ENCODE measurements at places on chromosomes 6 and 20.

DNA sequence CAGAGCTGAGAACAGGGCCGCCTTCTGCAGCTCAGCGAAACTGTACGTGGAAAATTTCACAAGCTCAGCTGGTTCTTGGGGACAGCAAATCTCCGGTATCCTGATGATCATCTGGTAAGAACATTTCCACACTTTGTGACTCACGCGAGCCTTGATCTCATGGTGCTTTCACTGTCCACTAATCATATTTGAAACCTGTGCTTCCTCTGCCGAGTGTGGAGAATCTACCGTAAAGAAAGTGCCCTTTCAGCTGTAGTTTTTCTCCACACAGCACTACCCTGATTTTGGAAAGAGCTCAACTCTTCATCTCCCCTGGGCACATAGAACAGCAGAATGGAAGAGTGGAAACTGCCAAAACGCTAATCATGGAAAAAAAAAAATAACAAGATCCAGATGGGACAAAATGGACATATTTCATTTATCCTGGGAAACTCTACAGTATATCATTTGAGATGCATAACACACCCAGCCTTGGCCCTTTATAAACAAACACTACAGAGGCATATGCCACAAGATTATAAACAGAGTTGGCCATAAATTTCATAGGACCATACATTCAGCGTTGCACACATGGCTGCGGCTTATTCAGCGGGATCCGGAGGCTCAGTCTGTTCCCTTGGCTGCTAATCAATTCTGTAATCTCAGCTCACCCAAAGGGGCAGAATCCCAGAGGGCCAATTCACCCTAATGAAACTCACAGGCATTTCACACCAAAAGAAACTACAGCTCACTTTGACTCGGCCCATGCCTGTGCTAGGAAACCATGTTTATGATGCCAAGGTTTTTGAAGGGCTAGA is 434.5 kb downstream of the HDGFL1 start:
- peak; percentile 85 for DNase-seq

DNA sequence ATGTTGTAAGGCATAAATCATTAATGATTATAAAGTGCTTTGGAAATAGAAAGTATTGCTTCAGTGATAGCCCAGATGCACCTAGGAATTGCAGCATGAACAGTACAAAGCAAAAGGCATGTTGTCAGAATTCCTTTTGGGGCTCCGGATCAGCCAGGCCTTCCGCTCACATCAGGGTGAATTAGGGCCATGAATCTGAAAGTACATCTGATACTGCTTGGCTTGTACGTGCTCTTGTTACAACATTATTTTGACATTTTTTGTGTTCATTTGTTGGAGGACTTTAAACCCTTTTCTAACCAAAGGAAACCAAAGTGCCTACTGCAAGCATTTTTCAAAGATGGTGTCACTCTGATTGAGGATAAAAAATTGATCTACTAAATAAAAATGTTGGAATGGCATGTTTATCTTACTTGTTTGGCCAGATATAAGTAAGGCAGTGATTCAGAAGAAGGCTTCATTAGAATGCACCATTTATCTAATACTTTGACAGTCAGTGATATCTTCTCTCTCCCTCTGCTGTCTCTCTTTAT is 1005.6 kb upstream of the FLRT3 start:
- peak; percentile 7 for DNase-seq

- no peak for DNase-seq
These were observed 69.3 kb downstream of the FAM50B start for GRCh38 chr6:3918469-3918868.

DNA sequence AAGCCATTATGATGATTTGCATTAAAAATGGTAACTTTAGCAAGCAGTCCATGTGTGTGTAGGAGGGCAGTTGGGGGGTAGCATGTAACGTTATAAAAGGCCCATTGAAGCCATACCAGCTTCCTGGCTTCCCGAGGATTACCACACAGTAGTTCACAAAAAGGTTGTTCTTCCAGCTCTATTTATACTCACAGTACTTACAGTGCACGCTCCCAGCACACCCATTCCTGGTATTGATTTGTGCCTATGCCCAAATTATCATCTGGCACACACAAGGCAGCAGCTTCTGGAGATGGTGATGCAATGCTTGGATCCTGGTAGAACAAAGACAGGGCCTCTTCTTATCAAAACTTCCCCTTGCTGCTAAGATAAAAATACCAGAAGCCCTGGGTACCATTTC is 436.8 kb downstream of the HAO1 start:
- DNase-seq: no peak

- no peak for DNase-seq
These were observed 4.2 kb downstream of the SCML4 start for GRCh38 chr6:107819964-107820337.

- DNase-seq: no peak
These were observed 97.4 kb downstream of the SNX5 start for GRCh38 chr20:17871181-17871580.

DNA sequence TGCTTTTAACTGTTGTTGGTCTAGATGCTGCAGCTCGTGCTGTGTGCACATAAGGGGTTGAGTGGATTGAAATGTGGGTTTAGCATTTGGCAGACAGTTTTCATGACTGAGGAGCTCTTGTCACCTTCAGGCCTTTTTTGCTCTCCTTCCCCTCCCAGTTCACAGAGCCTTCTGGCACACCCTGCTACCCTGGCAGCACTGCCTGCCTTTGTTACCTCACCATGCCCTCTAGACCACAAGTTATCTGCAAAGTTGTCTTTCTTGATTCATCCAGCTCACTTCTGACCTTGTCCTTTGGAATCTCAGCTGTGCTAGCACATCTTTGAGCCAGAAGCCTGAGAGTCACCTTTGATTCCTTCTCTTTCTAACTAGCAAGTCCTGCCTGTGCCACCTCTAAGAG is 348.9 kb upstream of the ZFP64 start:
- DNase-seq: no peak

DNA sequence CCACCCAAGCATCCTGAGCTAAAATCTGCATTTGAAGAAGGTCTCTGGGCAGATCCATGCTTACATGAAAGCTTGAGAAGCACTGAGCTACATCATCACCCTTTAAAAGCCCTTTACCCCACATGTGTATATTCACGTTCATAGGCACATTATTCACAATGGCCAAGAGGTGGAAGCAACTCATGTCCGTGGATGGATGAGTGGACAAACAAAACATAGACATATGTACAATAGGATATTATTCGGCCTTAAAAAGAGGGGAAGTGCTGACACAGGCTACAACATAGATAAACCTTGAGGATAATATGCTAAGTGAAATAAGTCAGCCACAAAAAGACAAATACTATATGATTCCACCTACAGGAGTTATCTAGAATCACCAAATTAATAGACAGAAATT is 17.6 kb downstream of the ADGRF5 start:
- no peak for DNase-seq

- no peak for DNase-seq
These were observed 494.1 kb downstream of the PREX1 start for GRCh38 chr20:48333707-48334106.

- no peak for DNase-seq
These were observed 723 bp upstream of the IFT52 start for GRCh38 chr20:43590036-43590391.

DNA sequence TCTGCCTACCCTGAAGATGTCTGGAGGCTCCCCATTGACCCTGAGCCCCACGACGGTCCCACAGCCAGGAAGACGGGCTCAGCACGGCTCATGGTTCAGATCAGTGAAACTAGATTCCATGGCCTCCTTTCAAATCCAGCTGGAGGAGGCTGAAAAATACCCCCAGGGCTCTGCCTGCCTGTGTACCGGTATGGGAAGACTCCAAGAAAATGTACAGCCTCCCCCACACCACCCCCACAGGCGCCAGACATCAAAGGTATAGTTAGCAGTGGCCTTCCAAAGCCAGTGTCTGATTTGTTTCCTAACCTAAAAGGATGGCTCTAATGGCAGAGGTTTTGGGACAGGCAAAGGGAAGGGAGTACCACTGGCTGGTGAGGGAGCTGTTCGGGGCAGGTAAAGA is 86.2 kb upstream of the SNAP25 start:
- DNase-seq: no peak

DNA sequence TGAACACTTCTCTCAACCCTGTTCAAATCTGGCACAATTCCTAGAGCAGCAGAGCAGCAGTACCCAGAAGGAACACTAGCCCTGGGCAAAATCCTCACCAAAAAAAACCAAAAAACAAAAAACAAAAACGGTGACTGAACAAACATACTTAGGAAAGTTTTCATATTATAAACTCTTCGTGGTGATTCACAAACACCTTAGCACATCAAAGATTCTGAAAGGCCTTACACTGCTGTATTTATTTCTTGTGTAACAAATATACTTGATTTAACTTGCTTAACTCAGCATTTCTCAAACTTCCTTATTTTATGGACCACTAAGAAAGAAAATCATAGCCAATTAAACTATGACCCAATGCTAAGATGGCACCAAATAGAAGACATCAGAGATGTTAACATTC is 57.8 kb upstream of the RREB1 start:
- DNase-seq: no peak

DNA sequence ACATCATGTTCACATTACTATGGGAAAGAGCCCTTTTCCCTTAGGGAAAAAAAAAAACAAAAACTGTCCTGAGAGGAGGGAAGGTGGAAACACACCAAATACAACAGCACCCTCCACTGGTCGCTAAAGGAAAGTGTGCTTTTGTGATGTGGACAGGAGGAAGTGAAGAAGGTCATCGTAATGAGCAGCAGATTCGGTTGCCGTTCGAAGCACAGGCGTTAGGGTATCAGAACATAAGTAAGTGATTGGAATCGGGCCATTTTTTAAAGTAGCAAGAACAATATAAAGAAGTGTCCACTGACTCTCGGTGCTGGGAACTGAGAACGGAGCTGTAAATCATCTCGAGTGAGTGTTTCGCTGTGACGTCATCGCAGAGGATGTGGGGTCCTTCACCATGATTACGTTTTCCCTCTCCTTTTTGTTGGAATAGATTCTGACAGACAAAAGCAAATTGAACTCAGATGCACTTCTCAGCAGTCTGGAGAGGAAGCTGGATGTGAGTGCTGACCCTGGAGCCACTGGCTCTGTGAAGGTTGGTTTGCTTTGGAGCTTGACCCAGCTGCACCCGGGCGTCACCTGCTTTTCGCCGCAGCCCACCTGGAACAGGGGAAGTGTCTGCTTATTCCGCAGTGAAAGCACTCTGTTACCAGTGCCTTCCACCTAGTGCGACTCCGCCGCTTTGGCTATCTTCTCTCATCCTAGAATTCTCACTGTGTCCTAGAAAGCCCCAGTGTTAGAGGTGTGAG is 203.6 kb upstream of the GMDS start:
- DNase-seq: peak; percentile 36

- DNase-seq: no peak
These were observed 90.1 kb downstream of the ANKRD60 start for GRCh38 chr20:58138395-58138794.

DNA sequence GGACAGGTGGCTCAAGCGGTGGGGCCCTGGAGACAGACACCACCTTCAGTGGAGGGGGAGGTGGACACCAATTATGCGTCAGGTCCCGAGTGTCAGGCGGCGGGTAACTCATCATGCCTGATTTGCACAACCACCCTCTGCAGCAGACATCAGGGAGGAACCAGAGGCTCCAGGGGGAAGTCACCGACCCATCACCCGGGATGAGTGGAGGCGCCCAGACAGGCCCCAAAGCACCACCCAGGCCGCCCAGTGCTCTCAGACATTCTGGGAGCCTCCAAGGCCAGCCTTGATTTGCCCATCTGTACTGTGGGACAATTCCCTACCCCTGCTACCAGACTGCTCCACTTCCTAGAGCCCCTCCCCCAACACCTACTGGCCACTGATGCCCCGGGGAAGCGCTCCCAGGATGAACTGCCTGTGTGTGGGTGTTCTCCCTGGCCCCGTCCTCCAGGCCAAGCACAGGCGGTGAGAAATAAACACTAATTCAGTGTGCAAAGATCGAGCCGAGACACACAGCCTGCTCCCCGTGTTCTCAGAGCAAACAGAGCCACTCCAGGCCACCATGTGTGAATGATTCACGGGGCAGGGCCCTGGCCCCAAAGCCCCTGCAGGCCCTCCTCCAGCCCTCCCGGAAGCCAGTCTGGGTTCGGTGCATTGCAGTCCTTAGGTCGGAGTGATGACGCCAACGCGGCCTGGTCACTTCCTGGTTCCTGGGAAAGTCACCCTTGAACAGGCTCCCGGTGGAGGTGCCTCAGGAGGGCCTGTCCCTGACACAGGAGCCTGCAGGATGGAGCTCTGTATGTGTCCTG is 107.2 kb downstream of the ASXL1 start:
- DNase-seq: no peak

GRCh38 chr6:53827531-53827930 is 32.7 kb downstream of the LRRC1 start:
- DNase-seq: no peak

DNA sequence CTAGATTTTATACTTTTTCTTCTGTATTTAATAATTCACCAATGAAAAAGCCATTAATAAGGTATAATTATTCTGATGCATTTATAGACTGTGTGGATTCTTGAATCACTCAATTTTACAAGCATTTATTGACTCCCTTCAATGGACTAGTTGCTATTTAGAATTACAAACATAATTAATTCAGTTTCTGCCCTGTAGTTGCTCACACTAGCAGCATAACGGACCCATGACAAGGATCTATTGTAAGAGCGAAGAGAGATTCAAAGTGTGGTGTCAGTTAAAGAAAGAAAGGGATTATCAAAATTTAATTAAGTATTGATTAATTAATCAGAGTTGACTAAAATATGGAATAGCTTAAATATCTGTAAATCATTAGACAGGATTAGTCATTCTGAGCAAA is 602.6 kb upstream of the PTCHD4 start:
- no peak for DNase-seq

DNA sequence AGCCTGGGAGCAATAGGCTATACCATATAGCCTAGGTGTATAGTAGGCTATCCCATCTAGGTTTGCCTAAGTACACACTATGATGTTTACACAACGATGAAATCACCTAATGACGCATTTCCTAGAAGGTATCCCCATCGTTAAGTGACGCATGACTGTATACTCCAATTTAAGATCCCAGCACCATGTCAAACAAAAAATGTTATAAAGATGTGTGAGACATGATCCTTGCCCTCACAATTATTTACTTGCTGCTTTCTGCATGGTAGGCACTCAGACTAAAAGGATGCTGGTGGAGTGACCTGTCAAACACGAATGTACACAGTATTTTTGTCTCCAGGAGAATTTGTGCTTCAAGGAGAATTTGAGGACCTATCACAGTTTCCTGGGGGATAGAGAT is 32.3 kb downstream of the SNAP25 start:
- no peak for DNase-seq
